ENCODE measurements at places on chromosomes 1 and 21.
A peak's percentile ranks its signal among the peaks of the same experiment; 100 is the strongest.

- no peak for DNase-seq
Measured at GRCh38 chr1:155043301-155043702, 7.8 kb upstream of the ADAM15 start.

- no peak for DNase-seq
Measured at GRCh38 chr1:156664046-156664766, 13.0 kb downstream of the NES start.

- DNase-seq, result no peak
Measured at GRCh38 chr1:64861611-64862010, 104.7 kb downstream of the JAK1 start.

GRCh38 chr21:17679002-17679600 is 66.4 kb upstream of the BTG3 start:
- peak; percentile 66 for DNase-seq

- peak; percentile 45 for DNase-seq
Measured at GRCh38 chr1:156502391-156502893, 1.9 kb upstream of the MEF2D start.

DNA sequence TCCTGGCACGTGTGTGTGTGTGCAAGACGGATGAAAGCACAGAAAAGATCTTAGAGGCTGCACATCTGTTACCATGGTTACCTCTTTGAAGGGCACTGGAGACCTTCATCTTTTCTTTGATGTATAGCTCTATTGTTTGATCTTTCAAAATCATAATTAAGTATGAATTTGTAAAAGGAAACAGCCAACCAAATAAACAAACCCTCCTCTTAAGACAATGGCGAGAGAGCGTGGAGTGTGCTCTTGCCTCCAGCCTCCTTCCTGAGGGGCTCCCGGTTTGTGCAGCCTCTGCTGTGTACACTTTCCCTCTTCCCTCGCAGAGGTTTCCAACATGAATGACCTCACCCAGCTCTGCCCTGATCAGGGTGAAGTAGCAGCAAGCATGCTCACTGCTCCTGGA is 27.9 kb downstream of the CACNA1S start:
- DNase-seq, result no peak

GRCh38 chr1:151661751-151662150 is 49.9 kb downstream of the SNX27 start:
- no peak for DNase-seq

- DNase-seq, result no peak
Measured at GRCh38 chr1:22471610-22472009, 20.0 kb downstream of the ZBTB40 start.

GRCh38 chr1:74763807-74764206 is 30.9 kb downstream of the TYW3 start:
- no peak for DNase-seq

DNA sequence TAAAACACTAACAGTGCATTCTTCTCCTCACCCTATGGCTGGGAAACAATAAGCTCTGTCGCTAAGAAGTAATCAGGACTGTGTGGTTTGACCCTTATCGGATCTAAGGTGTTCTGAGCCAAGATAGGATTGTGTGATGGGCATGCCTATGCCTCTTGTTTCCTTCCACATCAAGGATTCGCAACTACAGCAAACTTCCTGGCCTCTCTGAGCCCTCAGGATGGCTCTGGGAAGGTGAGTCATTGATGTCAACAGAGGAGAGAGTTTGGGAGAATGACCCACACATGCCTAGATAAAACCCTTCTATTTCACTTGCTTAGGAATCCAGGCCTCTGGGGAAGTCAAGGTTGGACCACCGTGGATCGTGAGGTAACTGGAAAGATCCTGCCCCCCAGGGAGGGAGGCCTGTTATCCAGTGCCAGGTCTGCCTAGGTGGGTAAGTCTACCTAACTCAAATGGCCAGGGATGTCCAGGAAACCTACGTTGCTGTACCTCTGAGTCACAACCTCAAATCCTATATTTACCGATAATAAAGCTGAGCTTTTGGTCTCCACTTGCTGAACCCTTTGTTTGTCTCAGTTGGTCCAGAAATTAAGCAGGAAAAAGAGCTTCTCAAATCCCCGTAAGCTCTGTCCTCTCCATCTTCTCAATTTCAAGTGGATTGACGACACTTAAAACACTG is 27.4 kb downstream of the TIAM1 start:
- no peak for DNase-seq

DNA sequence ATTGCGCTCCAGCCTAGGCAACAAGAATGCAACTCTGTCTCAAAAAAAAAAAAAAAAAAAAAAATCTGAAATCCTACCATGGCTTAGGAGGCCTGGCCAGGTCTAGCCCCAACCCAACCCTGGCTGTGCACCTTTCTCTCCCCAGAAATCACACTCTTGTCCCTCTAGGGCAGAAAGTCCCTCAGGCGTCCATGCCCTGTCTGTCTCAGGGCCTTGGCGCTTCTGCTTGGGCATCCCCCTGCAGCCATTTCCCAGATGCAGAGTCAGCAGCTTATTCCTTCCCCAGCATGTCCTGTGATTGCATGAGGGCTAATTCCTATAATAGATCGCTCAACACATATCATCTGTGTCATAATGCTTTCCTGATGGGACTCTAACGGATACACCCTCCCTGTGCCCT is 57.3 kb upstream of the PCP4 start:
- no peak for DNase-seq

DNA sequence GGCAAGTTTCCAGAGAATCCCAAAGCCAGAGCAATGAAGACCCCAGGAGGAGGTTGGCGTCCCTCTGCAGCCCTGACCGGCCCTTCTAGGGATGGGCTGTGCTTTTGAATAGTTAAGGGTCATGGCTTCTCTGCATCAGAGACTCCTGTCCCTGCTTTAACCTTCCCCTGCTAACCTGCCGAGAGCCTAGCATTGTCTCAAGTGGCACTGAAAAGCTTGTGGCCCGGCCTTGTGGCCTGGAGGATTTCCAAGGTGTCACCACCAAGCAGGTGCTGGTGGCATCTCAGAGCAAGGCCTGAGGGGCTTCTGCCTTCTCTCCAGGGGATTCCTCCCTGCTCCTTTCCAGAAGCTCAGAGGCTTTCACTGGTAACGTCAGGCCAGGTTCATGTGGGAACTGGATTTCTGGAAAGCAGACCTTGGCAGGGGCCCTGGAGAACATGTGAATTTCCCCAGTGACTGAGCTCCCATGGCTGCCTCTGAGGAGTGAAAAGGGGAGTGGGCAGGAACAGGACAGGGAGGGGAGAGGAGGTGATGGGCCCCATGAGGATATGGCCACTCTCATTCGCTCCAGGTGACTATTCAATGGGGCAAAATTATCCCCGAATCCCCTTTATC is 409.9 kb downstream of the PTPRU start:
- no peak for DNase-seq

GRCh38 chr21:27275294-27275927 is 308.5 kb upstream of the ADAMTS5 start:
- DNase-seq, result no peak

DNA sequence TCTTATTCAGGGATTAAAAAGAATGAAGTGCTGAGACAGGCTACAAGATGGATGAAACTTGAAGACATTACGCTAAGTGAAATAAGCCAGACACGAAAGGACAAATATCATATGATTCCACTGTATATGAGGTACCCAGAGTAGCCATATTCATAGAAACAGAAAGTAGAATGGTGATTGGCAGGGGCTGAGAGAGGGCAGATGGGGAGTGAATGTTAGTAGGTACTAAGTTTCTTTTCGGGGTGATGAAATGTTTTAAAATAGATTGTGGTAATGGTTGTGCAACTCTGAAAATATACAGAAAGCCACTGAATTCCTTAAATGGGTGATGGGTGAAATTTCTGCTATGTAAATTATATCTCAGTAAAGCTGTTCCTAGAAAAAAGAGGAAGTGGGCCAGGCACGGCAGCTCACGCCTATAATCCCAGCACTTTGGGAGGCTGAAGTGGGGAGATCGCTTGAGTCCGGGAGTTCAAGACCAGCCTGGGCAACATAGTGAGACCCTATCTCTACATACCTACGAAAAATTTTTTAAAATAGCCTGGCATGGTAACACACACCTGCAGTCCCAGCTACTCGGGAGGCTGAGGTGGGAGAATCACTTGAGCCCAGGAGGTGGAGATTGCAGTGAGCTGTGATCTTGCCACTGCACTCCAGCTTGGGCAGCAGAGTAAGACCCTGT is 15.9 kb downstream of the SLC27A3 start:
- peak; percentile 36 for DNase-seq

DNA sequence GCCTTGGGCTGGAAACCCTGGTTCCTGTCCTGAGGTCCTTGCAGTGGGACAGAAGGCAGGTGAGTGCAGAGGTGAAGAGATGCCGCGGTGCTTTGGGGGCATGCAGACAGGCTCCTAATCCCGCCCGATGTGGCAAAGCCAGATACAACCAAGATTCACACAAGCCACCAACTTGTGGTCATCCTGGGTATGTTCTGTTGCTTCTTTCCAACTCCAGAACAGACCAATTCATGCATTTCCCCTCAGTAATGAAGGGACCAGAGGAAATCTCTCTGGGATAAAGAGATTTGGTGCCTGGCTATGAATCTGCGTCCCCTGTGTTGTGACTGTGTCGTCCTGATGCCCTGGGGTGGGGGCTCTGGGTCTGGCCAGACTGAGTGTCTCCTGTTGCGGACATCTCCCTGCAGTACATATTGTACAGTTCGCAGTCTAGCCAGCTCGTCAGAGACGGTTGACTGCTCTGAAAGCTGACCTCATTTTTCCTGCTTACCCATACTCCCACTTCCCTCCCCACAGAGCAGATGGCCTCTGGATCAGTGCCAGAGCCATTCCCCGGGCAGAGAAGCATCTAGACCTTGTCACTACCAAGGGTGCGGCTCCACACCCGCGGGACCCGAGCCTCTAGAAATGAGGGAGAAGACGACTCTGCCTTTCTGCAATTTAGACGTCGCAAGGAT is 216.3 kb downstream of the KIF26B start:
- DNase-seq, result no peak

- no peak for DNase-seq
Measured at GRCh38 chr1:71956613-71957285, 325.6 kb downstream of the NEGR1 start.

DNA sequence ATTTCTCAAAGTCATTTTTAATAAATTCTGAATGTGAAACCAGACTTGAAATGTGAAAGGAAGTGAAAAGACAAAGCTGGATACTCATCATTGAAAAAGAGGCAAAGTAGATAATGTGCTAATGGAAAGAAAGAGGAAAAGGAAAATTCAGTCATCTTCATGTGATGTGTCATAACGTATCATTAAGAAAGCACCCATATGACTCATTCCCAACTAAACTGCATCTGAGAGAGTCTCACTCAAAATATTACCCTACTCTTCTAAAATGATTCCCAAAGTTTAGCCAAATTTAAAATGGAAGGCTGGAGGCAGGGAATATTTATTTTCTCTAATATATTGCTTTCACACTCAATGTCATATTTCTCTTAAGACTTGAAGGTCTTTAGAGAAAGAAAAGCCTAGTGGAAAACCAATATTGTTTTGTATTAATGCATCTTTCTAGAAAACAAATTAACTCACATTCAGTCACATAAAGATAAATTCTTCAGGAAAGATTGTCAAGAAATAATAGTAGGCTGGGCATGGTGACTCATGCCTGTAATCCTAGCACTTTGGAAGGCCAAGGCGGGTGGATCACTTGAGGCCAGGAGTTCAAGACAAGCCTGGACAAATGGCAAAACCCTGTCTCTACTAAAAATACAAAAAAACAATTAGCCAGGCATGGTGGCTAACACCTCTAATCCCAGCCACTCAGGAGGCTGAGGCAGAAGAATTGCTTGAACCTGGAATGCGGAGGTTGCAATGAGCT is 129.9 kb downstream of the SLC30A10 start:
- DNase-seq, result no peak

DNA sequence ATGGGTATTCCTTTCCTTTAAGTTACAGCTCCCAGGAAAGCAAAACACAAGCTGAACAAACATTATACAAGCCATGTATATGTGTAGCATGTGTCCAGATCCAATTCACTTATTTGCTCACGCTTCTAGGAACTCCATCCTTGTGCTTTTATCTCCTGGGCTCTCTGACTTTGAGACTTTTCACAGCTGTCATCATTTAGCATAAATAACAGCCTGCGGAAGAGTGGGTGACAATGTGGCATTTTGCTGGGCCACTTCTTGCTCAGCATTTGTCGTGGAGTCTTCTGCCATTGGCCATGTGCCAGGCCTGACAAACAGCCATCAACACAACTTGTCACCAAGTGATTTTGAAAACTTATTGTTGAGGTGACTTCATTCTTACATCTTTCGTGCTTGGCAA is 164.3 kb downstream of the KIF26B start:
- DNase-seq, result no peak

DNA sequence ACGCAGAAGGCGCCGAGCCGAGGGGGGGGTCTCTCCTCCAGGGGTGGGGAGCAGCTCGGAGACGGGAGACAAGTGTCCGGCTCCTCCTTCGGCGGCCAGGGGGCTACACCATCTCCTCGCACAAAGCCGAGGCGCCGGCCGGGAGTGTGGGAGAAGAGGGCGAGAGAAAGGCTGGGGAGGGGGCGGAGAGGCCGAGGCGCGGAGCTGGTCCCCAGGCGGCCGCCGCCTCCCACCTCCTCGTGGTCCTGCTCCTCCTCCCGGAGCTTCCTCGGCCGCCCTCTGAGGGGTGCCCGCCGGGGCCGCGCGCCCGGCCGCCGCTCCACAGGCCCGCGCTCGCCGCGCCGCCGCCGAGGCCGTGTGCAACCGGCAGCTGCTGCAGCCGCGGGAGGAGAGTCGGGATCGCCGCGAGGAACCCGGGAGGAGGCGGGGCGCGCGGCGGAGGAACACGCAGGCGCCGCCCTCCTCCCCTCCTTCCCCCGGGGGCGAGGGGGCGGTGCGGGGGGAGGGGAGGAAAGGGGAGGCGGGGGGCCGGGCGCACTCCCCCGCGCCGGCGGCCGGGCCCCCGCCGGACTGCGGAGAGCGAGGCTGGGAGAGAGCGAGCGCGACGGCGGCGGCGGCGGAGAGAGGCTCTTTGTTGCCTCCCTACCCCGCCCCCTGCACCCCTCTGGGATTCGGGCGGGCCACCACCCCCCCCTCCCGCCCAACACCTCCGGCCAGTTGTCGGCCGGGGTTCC is at the start of gene ENAH:
Gene ENAH, minus strand, starts transcription at position 395 of the 734 bp plus-strand sequence. CDS start 433 bp downstream, outside the sequence.
- peak; percentile 38 for DNase-seq

- no peak for DNase-seq
Measured at GRCh38 chr1:180227861-180228647, 2.0 kb upstream of the LHX4 start.

GRCh38 chr1:236718328-236718727 is 32.0 kb downstream of the ACTN2 start:
- DNase-seq, result no peak
